ENCODE measurements at places on chromosomes 1 and 21.

DNA sequence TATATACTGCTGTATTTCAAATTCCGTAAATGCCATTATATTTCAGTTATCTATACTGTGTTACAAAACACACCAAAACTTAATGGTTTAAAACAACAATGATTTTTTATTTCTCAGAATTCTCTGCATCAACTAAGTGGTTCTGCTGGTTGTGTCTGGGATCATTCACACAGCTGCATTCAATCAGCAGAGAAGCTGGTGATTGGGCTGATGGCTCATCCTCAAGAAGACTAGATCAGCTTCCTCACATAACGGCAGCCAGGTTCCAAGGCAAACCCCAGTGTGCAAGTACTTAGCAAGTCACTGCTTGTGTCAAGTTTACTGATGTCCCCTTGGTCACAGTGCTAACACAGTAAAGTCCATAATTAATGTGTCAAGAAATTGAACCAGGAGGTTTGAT lies 86.3 kb upstream of the VANGL1 start:
- no peak for DNase-seq

DNA sequence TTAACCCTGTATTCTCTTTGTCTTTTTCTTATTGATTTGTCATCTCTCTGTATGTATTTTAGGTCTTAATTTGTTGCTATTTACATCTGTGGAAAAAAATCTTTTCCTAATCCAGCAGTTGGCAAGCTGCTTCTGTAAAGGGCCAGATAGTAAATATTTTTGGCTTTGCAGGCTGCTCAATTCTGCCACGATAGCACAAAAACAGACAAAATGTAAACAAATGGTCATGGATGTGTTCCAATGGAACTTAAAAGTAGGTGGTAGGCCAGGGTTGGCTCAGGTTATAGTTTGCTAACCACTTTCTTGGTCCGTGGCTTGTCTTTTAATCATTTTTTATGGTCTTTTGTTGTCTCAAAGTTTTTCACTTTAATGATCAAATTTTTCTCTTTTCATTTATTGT lies 371.8 kb downstream of the HHAT start:
- no peak for DNase-seq

DNA sequence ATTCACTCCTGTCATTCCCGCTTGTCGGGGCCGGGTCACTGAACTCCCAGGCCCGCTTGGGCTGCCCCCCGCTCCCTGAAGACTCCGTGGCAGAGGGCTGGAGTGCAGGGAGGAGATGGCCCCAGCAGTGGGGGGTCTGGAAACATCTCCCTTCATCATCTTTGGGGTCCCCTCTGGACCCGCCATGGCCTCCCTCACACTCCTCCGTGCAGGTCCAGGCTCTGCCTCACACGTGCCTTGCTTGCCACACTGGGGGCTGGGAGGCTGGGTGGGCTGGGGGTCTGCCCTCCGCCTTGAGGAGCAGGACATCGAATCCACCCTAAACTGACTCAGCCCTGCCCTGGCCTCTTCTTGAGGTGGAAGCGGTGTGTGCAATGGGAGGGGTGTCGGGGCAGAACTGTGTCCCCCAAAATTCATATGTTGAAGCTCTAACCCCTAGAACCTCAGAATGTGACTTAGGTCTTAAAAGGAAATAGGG lies 35.2 kb downstream of the POFUT2 start:
- no peak for DNase-seq

- DNase-seq, result no peak
Measured at GRCh38 chr1:18373882-18374493, 106.7 kb upstream of the KLHDC7A start.

- DNase-seq, result no peak
Measured at GRCh38 chr1:4836574-4836973, 182.2 kb downstream of the AJAP1 start.

- DNase-seq, result peak; percentile 89
Measured at GRCh38 chr1:67590329-67590728, 94.7 kb upstream of the GADD45A start.

- no peak for DNase-seq
Measured at GRCh38 chr21:36167541-36167940, 10.9 kb downstream of the DOP1B start.

DNA sequence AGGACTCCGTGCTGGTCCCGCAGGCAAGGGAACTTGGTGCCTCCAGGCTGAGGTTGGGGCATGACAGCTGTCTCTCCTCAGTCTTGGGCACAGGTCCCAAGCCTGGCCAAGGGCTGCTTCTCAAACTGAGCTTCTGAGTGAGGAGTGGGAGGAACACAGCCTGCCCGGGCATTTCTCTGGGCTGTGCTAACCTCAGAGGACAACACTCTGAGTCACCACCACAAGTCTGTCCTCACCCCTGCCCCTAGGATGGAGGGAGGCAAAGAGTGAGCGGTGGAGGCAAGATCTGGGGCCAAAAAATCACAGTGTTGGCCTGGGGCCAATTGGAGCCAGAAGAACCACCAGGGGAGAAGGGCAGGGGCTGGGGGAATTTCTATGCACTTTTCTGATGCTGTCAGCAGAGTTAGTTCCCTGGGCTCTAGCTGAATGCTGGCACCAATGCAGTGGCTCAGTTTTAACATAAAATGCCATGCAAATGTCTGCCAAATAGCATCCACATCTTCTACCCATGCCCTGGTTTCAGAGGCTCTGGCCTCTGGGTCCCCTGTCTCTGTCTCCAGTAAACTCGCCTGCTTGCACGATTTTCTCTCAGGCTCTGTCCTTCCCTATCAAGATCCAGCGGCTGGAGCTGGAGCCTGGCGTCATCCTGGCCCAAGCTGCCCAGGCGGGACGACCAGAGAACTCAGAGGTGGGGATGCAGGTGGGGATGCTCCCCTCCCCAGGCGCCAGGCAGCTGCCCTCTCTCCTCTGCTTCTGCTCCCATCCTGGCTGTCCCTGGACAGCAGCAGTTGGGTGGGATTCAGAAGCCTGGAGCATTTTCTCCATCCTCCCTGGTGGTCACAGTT lies 11.0 kb upstream of the CDK18 start:
- no peak for DNase-seq

DNA sequence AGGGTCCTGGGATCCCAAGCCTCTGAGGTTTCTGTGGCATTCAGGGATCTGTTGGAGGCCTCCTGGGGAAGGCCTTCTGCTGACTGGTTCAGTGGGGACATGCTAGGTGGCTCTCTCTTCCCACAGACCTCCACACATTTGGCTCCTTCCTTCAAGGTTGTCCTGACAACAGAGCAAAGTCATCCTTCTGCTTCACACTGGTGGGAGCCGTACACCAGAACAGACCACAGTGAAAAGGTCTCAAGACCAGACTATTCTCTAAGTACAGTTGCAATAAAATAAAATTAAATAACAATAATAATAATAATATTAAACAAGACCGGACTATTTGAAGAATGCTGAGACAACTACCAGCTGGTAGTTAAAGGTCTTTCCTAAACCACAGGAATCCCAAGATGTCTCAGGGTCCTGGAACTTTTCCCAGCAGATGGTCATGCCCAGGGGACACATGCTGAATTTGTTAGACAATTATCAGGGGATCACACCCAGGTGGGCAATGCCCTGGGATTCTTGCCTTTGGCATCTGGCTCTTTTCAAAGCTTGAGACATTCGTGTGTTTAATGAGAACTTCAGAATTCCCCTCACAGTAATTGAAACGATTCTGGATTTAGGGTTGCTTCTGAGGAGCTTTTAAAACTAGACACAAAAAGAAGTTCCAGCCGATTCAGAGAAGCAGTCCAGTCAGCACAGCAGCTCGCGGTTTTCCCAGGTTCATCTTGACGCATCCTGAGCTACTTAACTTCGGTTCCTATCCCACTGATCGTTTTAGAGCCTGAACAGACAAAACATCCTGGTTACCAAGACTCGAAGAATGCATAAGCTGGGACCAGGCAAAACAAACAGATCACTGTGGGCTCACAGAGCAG lies 22.9 kb downstream of the HTR1D start:
- DNase-seq, result no peak

GRCh38 chr1:45299296-45299695 lies 27.4 kb upstream of the HPDL start:
- DNase-seq, result no peak

DNA sequence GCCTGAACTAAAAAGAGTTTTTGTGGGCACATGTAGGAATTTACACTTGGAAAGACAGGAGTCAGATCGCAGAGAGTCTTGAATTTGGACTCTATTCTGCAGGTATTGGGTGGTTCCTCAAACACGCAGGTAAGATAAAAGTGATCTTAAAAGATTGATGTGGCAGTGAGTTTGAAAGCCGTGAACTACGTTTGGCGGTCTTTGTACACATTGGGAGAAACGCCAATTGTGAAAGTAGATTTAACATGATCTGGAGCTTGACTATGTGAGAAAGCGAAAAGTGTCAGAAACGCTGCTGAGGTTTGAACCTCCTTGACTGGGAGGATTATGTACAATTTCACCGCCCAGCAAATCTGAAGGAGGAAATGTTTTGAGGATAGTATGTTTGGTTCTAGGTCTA lies 1.5 kb upstream of the PPP2R5A start:
- no peak for DNase-seq

GRCh38 chr1:42852608-42852980 lies 6.2 kb downstream of the ZNF691 start:
- DNase-seq, result no peak

DNA sequence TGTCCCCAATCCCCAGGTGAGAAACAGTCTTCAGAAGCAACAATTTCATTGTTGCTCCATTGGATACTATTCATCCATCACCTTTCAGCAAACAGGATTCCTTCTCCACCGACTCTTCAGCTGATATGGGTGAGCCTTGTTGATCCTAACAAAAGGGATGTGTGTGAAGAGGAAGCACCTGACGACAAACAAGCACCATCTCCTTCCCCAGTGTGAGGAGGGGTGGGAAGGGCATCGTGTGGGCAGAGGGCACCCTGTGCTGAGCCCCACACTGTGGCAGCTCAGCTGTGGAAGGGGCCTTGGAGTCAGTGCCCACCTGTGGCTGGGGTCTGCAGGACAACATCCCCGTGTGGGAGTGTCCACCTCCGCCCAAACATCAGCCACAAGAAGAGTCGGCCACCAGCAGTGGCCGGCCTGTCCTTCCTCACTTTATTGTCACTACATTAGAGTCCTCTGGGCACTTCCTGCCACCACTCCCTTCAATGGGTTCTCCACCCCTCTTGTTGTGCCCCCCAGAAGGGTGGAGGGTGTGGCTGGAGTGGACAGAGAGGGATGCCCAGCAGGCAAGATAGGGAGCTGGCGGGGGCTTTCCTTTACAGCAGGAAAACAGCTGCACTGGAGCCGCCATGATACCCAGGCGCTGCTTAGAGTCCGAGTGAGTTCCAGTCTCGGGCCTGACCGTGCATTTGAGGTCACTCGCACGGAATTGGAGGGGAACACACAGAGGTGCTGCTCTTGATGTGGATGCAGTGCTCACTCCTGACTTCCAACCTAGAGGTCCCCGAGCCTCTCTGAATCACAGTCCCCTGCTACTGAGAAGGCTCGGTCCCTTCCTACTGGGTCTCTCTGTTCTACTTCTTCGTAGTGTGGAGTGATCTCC lies 40.9 kb downstream of the VPS26C start:
- DNase-seq, result no peak

DNA sequence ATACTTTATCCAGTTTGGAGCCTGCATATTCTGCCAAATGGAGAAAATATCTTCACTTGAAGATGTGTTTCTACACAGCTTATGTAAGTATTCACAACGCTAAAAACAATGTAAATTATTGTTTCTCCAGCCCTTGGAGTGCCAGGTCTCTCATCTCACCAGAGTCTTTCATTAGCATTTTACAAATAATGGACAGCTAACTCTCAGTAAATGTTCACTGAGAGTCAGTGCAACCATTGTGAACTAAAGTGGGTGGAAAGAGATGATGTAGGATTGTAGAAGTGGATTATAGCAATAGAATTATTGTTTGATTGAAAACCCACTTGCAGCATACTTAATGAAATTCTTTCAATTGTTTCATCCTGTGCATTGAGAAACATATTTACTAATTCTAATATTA lies 8.3 kb upstream of the FAM177B start:
- DNase-seq, result no peak

DNA sequence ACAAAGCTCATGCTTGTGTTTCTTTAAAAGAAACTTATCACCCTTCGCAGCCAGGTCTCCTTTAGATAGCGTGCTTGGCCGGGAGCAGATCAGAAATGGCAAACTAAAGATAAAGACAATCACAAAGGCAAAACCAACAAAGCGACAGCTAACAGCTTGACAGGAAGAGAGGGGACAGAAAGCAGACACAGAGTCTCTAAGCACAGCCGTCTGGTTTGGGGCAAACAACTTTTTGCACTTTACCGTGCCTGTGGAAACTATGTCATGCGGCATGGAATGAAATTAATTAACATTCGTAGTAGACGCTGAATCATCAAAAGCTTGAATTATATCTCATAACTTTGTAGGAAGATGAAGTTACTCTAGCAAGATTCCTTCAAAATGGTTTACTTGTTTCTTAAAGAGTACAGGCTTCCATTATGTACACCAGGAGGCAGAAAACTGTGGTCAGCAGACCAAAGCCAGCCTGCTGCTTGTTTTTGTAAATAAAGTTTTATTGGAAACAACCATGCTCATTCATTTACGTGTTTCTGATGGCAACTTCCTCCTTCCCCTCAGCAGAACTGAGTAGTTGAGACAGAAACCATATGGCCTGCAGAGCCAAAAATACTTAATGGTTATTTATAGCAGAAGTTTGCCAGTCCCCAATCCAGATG lies 183.2 kb downstream of the KIF26B start:
- no peak for DNase-seq

- peak; percentile 78 for DNase-seq
Measured at GRCh38 chr21:45502006-45502345, 40.3 kb downstream of the SLC19A1 start.

DNA sequence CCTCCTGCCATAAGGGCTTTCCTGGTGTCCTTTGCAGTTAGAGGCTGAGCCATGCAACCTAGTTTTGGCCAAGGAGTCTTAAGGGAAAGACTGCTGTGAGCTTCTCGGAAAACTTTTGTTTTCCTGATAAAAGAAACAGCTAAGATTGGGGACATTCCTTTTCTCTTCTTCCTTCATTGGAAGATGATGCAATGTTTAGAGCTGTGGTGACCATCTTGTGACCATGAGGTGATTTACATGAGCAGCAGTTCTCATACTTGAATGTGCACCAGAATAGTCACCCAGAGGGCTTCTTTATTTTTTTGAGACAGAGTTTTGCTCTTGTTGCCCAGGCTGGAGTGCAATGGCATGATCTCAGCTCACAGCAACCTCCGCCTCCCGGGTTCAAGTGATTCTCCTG lies 20.4 kb upstream of the SMAP2 start:
- no peak for DNase-seq

DNA sequence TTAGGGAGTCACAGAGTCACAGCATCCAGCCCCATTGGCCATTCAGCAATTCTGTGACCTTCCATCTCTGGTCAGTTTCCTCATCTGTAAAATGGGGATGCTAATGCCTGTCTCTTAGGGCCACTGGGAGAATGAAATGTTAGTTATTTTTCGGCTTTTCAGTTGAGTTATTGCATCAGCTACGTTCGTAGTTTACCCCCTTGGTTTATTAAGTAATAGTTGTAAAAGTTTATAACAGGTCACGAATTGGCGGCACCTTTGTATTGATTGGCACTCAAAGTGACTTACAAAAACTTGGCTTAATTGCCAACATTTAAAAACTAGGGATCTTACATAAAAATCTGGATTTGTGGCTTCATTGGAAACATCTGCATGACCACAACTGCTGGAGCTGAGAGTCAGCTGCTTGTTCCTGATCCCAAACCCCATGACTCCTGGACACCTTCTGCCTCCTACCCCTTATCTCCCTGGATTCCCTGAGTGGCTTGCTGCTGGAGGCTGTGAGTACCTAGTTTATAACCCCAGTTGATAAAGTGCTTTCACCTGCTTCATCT lies 23.0 kb upstream of the SLC1A7 start:
- DNase-seq, result no peak

- DNase-seq, result no peak
Measured at GRCh38 chr1:158969855-158970254, 38.5 kb downstream of the PYHIN1 start.

GRCh38 chr1:93607814-93608186 lies 73.8 kb downstream of the BCAR3 start:
- no peak for DNase-seq
